ENCODE measurements at places on chromosomes 2 and 18. TPM values are rescaled to one million over a fixed set of nuclear protein-coding genes. Genes with fewer than 3 reads are reported as not detected.

- DNase-seq = no peak
Observed at GRCh38 chr2:169928463-169928864, 101.2 kb downstream of the UBR3 start.

SNED1 gene
- 149 TPM for total RNA-seq

- no peak for DNase-seq
Observed at GRCh38 chr18:62578980-62579511, 56.2 kb downstream of the ZCCHC2 start.

DNA sequence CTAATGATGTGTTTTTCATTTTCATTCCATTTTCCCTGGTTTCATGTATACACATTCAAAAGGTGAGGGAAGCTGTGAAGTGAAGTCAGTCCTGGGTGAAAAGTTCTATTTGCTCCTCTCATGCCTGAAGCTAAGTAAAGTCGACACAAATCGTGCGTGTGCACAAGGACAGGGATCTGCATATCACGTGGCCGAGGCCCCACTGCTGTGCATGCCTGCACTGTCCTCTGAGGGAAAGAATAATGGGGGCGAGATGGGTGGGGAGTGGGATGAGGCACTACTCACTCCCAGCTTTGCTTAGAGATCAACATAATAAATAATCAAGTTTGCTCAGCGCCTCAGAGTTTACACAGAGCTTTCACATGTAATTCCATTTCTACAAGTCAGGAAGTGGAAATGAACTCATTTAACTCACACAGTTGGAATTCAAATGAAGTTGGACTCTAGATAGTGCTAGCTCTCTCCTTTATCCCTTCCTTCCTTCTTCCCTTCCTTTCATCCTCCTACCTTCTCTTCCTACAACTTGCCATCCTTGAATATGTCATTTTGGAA, 5.1 kb upstream of the PTPRM start:
- no peak for DNase-seq

DNA sequence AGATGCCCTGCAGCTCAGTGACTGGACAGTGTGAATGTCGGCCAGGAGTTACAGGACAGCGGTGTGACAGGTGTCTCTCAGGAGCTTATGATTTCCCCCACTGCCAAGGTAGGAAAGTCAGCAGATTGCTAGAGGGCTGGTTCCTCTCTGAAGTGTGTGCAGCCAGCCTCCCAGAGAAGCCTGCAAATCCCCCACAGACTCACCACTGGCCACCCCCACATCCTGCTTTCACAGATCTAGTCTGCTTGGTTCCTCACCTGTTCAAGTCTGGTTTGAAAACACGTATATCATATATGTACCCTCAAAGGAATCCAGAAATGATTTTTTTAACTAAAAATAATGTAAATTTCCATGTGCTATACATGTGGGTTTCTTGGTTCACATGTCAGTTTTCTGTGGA, 121.1 kb downstream of the LAMA3 start:
- DNase-seq = no peak

- no peak for DNase-seq
Observed at GRCh38 chr2:224594840-224595239, 9.7 kb upstream of the CUL3 start.

PROKR1 gene
- total RNA-seq = not detected

MC5R gene
- total RNA-seq = not detected

GRCh38 chr2:46296216-46296839, 879 bp upstream of the EPAS1 start:
- peak; percentile 82 for DNase-seq

DNA sequence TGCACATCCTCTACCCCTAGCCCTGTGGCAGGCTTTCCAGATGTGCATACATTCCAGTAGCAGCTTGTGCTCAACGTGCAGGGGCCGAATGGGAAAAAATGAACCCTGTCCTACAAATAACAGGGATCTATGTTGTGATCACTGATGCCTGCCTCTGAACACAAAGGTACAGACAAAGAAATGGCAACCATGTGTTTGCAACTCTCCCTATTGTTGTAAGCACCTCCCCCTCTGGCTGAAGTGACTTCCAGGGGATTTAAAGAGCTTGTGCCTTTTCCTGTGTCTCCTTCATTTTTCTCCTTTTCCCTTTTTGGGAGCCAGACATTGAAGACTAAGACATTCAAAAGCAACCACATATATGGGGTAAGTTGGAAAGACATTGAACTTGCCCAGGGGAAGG, 21.6 kb downstream of the ARHGAP25 start:
- no peak for DNase-seq

TMEM37 gene
- 5.2 TPM for total RNA-seq

DNA sequence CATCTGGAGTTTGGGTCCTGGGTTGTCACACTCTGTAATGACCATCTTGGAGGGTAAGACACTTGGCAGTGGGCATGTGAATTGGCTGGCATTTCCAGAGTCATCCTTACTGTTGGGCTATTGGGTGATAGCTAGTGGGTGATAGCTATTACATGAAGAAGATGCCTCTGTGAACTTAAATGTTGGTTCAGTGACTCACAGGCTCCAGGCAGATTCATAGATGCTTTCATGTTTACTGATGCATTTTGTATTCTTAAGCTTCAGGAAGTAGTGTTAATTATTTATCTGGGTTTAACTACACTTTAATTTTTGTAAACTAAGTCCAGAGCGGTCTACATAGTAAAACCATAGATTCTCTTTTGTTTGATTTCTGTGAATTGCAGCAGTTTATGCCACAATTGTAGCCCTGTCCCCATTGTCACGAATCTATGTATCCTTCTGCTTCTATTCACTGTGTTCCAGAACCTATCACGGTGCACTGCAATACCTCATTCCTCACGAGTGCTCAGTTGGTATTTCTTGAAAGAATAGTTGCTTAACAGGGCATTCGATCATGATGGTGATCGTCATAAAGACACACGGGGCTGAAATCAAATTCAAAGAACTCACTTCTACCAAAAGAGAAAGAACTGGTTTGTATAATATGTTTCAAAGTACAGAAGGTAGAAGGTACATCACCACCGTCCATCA, 79.7 kb downstream of the GBX2 start:
- DNase-seq = no peak

KCMF1 gene
- 59.1 TPM for total RNA-seq

IWS1 gene
- total RNA-seq = 40.2 TPM

GRCh38 chr2:26892133-26892532, 44.2 kb downstream of the DPYSL5 start:
- DNase-seq = no peak

- DNase-seq = peak; percentile 91
Observed at GRCh38 chr2:31333527-31334183, 80.9 kb downstream of the XDH start.

SPR gene
- total RNA-seq = 22.4 TPM

- no peak for DNase-seq
Observed at GRCh38 chr18:58788971-58789875, 75.5 kb upstream of the ZNF532 start.

GRCh38 chr2:66580166-66581049, 145.5 kb downstream of the MEIS1 start:
- DNase-seq = no peak

- DNase-seq = no peak
Observed at GRCh38 chr2:183214680-183215079, 90.4 kb downstream of the NUP35 start.

LRRTM4 gene
- total RNA-seq = 0.52 TPM

- no peak for DNase-seq
Observed at GRCh38 chr2:69204654-69205053, 182.4 kb downstream of the GFPT1 start.
